Stimulated activated CD8-positive, alpha-beta memory T cell treated with anti-CD3 and anti-CD28 coated beads, Interleukin-2, amount 100 ng/mL, for 1 hour (primary cell): ENCODE measurements at places on chromosomes 4 and X.

DNA sequence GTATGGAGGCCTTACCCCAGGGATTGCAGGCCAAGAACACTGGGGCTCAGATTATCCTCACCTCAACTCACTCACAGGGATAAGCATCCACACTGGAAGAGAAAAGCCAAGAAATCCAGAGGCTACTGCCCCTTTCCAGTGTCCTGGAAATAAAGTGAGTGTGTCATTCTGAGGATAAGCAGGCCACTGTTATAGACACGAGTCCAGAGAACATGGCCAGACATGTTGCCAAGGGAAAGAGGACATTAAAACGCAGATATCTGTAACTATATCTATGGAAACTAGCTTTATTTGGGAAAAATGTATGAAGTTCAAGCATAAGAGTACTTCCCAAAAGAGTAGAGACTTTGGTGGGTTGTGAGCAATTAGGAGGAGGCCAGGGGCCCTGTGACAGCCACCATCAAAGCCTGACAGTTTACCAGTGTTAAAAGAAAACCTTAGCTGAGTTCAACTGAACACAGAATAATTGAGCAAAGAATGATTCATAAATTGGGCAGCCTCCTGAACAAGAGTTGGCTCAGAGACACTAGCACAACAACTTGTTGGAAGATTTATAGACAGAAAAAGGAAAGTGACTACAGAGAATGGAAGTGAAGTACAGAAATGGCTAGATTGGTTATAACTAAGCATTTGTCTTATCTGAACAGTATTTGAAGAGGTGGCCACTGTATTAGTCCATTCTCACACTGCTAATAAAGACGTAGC lies 1222.2 kb downstream of the STIM2 start:
- DNase-seq = no peak

GRCh38 chr4:10243856-10244255 lies 127.3 kb upstream of the WDR1 start:
- no peak for DNase-seq

DNA sequence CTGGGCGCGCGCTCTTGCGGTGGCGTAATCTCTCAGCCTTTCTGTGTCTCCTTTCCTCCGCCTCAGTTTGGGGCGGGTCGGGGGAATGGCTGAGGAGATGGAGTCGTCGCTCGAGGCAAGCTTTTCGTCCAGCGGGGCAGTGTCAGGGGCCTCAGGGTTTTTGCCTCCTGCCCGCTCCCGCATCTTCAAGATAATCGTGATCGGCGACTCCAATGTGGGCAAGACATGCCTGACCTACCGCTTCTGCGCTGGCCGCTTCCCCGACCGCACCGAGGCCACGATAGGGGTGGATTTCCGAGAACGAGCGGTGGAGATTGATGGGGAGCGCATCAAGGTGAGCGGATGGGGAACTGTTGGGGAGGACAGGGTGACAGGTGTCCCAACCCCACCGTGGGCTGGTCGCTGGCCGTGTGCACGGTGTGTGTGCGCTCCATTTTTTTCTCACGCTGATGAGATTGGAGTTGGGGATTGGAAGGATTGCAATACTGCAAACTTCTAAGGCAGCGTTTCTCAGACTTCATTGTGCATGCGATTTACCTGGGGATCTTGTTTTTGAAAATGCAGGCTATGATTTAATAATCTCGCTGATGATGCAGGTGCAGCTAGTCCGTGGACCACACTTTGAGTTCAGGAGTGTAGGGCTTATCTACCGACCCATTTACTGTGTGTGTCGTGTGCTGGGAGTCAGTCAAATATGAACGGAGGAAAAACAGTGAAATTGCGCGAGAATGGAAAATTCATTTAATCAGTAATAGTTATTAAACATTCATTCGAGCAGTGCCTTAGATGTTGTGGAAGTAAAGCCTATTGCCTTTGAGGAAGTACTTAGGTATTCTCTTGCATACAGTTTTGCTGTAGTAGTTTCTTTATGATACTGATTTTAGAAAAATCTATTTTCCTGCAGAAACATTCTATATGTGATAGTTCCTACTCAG lies at the start of gene RAB33B:
Gene RAB33B (plus strand): TSS at position 11 of the 935 bp plus-strand sequence. CDS start 75 bp downstream, at position 86.
- no peak for DNase-seq

GRCh38 chr4:138677748-138678147 lies 337.8 kb upstream of the NOCT start:
- DNase-seq = no peak

GRCh38 chr4:45062935-45063545 lies 336.7 kb upstream of the GNPDA2 start:
- DNase-seq = no peak

GRCh38 chr4:181966104-181966551 lies 277.1 kb upstream of the TENM3 start:
- DNase-seq = no peak

- no peak for DNase-seq
Observed at GRCh38 chr4:170979736-170980135, 833.5 kb upstream of the GALNTL6 start.

DNA sequence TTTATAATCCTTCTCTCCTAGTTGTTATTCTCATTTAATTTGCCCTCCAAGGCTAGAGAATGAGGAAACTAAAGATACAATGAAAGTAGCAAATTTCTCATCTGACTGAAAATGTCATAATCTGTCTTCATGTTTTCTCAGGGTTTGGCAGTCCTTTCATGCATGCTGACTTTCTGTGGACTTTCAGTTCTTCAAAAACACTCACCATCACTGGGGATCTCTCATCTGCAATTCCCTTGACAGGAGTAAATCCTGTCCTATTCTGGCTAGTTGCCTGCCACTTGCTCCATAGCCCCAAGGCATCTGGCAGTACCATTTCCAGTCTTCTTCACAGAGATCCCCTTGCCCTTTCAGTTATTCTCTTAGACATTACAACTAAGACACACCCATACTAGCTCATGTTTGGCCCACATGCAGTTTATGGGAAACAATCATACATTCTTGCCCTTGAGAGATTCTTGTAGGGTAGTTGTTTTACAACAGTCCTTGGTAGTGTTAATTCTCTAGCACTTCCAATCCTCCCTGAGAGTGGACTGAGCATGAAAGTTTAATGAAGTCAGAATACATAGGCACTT lies 449.7 kb upstream of the KLHL4 start:
- no peak for DNase-seq

DNA sequence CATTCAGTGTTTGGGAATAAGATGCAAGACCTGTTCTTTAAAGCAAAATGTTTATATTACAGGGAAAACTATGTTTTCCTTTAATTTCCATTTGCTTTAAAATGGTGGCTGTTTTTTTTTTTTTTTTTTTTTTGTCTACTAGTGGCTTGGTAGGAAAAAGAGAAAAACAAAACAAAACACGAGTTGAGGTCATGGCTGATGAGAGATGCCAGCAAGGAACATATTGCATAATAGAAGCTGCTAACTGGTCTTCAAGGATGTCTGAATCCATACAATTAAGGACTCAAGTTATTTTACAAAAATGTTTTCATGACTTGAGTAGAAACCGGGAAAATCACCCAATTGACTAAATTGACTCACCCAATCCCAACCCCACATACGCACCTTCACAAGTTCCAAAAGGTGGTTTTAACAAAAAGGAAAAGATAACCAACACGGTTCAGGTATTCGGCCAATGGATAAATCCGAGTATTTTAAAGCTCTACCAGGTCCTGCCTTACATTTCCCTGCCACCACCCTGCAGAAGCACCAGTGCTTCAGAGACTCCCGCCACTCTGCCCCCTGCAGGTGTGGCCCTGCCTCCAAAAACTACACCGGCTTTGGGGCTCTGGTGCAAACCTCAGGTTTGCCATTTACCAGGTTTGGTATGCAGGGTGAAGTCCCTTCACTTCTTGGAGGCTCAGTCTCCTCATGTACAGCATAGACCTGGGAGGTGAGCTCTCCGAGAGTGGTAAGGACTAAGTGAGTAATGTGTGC lies 27.1 kb downstream of the PIR start:
- no peak for DNase-seq

DNA sequence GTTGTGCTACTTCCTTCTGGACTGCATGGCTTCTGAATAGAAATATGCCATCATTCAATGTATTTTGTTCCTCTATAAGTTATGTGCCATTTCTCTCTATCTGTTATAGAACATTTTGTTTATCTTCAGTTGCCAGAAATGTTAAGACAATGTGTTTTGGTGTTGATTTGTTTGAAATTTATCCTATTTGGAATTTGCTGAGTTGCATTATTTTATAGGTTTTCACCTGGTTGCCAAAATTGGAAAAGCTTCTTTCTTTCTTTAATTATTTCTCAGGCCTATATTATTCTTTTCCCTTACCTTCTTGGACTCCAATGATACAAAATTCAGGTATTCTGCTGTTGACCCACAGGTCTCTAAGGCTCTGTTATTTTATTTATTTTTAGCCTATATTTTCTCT lies 33.4 kb upstream of the CFAP47 start:
- no peak for DNase-seq

DNA sequence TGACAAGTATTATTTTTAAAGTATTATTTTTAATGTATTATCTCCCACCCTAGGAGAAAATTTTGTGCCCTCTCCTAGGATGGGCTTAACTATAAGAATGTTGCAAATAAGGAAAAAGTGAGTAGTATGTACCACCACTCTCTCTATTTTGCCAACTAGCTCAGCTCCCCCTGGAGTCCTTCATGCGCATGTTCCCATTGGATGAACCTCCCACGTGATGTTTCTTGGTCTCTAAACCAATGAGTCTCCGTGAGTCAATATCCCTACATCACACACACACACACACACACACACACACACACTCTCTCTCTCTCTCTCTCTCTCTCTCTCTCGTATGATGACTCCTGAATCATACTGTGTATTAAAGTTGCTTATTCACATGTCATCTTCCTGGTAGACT lies 129.7 kb upstream of the ZFP42 start:
- no peak for DNase-seq
